ENCODE measurements at places on chromosomes 16 and 17.
A peak's percentile ranks its signal among the peaks of the same experiment; 100 is the strongest.

- peak; percentile 81 for DNase-seq
Observed at GRCh38 chr17:77427391-77427991, 286.7 kb downstream of the SEC14L1 start.

DNA sequence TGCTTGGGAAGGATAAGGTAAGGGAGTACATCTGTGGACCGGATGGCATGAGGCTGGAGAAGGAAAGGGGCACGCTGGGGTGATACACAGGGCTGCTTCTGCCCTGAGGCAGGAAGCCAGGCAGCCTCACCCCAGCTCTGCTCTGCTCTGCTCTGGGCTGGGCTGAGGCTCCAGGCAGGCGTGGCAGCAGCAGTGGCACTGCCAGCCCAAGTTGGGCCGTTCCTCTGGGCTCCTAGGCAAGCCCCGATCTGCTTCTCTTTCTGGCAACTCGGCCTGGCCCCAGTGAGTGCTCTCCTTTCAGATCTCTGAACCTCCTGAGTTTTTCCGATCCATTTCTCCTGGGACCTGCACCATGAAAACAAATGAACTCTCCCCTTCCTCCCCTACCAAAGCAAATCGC lies 44.9 kb downstream of the VAC14 start:
- no peak for DNase-seq

GRCh38 chr16:56878282-56878854 lies 13.4 kb downstream of the SLC12A3 start:
- DNase-seq, result no peak

GRCh38 chr16:88817785-88818574 lies 6.3 kb upstream of the APRT start:
- DNase-seq, result no peak

DNA sequence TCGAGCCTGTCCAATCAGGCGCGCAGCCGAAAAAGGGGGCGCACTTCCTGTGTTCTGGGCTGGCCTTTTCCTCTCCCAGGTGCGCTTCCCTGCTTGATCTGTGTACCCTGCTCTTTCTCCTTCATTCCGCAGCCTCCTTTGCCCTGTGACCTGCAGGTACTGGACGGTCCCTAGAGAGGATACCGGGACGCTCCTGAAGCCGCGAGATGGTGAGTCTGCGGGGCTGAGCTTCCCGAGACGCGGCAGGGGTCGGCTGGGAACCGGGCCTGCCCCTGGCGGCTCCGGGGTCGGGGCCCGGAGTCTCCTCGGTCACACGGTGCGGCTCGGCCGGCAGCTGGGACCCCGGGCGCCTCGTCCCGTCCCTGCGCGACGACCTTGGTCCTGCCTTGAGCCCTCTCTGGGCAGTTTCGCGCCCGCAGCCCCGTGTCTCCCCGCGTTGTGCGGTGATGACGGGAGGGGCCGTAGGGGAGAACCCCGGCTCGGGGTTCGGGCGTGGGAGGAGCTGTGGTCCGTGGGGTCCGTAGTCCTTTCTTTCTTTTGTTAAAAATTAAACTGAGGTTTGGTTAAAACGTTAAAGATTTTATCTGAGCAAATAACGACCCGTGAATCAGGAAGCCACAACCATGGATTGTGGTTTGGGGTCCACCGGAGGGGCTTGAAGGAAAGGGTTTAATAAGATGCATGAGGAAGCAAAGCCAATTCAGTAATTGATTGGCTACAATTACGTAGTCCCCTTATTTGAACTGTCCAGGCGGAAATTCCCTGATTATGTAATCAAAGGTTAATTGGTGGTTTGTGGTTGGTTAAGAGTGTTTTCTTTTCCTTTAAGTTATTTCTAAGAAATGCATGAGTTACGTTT lies 172.8 kb upstream of the ZNF267 start:
- peak; percentile 31 for DNase-seq

DNA sequence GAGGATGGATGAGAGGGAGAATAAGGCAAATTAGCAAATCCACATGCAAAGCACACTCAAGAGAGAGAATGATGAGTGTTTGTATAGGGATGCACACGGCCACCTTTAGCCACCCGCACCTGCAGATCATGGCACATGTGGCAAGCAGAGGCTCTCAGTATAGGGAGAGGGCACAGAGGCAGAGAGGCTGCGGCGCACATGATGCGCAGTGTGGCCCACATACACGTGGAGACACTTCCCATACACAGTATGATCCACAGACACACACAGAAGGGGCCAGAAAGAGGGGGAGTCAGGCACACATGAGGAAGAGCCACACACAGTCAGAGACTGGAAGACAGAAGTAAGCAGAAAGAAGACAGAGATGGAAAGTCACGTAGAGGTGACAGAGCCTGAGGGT lies 6.5 kb upstream of the CHD3 start:
- DNase-seq, result no peak

- no peak for DNase-seq
Observed at GRCh38 chr17:58281511-58282011, 826 bp upstream of the MPO start.

DNA sequence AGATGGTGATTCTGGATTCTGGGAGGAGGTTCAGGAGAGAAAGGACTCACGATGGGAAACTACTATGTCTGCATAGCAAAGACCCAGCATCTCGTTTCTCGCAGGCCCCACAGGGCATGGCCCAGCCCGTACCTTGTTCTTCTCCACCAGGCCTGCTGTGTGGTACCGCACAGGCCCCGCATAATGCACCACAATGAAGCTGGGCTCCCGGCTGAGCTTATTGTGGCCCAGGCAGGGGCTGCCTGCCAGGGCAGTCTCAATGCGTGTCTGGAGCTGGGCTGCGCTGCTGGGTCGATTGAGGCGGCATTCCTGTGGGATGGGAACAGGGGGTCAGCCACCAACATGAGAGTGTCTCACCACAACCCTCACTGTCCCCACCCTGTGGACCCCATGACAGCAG lies 20.4 kb downstream of the ZNHIT3 start:
- no peak for DNase-seq

DNA sequence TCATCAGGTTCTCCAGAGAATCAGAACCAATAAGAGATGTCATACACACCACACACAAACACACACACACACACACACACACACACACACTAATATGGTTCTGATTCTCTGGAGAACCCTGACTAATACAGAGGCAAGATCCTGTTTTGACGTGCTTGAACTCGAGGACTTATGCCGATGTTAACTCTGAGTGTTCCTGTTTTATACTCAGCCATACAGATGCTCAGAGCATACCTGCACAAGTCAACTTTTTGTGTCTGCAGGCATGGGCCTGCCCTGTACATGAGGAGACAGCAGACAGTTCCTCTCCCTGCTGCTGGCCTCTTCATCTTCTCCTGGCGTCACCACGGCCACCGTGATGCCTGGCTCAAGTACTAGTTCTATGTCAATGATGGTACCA lies 635.9 kb downstream of the WWOX start:
- no peak for DNase-seq

DNA sequence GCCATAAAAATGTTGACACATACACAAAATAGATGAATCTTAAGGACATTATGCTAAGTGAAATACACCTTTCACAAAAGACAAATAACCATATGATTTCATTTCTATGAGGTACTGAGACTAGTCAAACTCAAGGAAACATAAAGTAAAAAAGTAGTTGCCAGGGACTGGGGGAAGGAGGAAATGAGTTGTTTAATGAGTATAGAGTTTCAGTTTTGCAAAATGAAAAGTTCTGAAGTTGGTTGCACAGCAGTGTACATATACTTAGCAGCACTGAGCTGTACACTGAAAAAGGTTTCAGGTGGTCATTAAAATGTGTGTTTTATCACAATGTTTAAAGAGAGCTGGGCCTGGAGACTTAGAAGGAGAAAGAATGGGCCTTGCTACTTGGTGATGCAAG lies 4.7 kb upstream of the SLC13A2 start:
- no peak for DNase-seq

Data from AG10803 (cell line).